Mucosa of gallbladder (tissue), 1 donor: ENCODE measurements at places on chromosomes 2 and 18.

GRCh38 chr2:121583555-121583954, 52.9 kb downstream of the RNU4ATAC start:
- DNase-seq = no peak

GRCh38 chr2:96506016-96506906, 1.1 kb upstream of the NEURL3 start:
- DNase-seq = no peak

DNA sequence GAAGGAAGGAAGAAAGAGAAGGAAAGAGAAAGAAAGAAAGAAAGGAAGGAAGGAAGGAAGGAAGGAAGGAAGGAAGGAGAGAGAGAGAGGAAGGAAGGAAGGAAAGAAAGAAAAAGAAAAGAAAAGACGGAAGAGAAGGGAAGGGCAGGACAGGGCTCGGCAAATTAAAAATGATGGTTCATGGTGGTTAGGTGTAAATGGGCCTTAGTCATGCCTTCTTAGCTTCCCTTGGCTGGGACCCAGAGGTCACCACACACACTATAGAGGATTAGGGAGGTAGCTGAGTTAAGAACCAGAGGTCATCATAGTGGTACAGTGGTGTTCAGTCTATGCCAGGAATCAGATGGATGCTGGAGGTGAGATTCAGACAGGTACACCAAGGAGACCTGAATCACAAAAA, 9.3 kb upstream of the ATL2 start:
- no peak for DNase-seq

- no peak for DNase-seq
Measured at GRCh38 chr2:230787101-230787500, 74.5 kb downstream of the CAB39 start.

DNA sequence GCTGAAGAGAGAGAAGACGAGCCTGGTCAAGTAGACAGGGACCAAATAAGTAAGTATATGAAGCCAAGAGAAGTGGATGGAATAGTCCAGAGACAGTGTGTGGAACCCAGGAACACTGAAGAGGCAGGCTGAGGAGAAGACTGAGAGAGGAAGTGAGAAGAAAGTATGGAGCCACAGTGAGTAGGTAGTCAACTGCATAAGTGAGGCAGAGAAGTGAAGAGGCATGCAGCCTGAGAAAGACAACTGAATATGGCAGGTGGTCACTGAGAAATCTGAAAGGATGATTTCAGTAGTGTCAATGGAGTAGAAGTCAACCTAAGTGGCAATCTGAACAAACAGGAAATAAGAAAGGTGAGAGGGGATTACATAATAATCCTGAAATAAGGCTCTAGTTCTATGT, 55.4 kb downstream of the CWC22 start:
- no peak for DNase-seq

DNA sequence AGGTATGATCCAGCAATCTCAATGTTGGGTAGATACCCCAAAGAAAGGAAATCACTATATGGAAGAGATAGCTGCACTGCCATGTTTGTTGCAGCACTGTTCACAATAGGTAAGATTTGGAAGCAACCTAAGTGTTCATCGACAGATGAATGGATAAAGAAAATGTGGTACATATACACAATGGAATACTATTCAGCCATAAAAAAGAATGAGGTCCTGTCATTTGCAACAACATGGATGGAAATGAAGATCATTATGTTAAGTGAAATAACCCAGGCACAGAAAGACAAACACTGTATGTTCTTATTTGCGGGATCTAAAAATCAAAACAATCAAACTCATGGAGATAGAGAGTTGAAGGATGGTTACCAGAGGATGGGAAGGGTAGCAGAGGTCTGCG, 372.4 kb upstream of the SPRED2 start:
- DNase-seq = no peak
